ENCODE measurements at places on chromosomes 3 and 15.

GRCh38 chr3:134483195-134483900, 2.4 kb downstream of the ANAPC13 start:
- no peak for DNase-seq

GRCh38 chr15:73369154-73369694, 466 bp upstream of the HCN4 start:
- no peak for DNase-seq

- DNase-seq, result peak; percentile 18
These were observed 63.2 kb downstream of the HCN4 start for GRCh38 chr15:73305331-73306211.

- no peak for DNase-seq
These were observed 20.4 kb downstream of the BMF start for GRCh38 chr15:40087991-40088928.

GRCh38 chr3:132561003-132561402, 36.1 kb upstream of the ACKR4 start:
- no peak for DNase-seq
